ENCODE measurements at places on chromosomes 4 and X.

DNA sequence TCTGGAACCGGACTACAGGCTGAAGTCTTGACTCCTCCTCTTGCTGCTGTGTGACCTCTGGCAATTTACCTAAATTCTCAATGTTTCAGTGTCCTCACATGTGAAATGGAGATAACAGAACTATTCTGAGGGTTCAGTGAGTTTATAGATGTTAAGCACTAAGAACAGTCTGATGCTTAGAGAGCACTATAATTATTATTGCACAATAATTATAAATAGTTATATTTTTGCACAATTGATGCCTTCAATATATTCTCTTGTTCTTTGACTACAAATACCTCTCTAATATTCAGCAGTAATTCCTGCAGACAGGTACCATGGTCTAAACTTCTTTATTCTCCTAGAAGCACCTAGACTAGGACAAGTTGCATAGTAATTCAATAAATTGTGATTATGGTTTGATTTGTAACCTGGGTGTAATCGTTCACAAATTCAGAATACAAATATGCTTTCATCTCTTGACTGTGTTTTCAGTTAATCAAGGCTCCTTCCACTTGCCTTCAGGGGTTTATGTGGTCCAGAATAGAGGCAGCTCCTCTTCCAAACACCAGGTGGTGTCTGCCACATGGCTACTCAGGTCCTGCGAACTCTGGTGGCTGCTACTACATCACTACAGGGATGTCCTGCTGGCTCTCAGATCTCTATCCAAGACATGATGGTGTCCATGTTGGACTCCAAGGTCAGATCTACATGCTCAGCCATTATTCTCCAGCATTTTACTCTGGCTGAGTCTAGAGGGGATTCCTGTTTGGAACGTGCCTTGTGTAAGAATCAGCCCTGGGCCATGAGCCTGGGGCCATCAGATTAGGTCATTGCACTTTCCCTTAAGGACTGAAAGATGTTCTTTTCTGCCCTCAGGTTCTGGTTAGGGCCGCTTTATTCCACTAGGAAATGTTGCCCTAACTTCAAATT lies 103.4 kb downstream of the QRFPR start:
- DNase-seq: no peak

- DNase-seq: no peak
Observed at GRCh38 chr4:38145033-38145678, 185.0 kb downstream of the PTTG2 start.

DNA sequence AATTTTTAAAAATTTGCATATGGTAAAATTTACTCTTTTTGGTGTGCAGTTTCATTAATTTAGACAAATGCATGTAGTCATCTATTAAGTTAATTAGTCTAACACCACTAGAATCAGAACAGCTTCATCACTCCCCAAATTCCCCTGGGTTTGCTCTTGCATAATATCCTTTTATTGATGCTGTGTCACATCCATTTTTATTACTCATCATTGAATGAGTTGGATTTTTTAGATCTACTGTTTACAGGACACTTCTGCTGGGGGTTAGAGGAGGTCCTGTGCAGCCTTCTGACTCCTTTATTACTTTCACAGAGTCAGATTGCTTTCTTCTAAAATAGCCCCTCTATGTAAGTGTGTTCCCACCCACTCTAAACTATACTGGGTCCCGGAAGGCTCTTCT lies 65.9 kb downstream of the MTHFD2L start:
- no peak for DNase-seq

- DNase-seq: no peak
Observed at GRCh38 chr4:1097553-1097952, 15.8 kb downstream of the RNF212 start.

- DNase-seq: no peak
Observed at GRCh38 chrX:32825009-32825408, 386.3 kb downstream of the DMD start.

DNA sequence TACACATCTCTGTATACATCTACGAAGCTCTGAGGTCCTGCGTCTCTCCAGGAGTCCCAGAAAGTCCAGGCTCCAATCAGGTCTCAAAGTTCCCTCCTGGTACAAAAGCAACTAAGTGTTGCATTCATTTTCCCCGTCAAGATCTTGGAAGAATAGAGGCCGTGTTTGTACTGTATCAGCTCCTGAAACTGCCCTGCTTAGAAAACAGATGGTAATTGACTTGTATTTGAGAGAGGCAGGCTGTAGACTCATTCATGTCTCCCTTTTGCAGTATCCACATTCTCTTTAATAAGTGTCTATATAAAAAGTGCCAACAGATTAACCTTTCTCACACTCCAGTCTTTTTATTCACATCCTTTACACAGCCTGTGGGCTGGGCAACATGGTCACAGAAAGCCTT lies 91.7 kb downstream of the HPGD start:
- DNase-seq: no peak

Measured in NCI-H1105 treated with DMSO at 0.1 percent for 48 hours (cell line).